ENCODE measurements at places on chromosomes 2 and 18. TPM values are rescaled to one million over a fixed set of nuclear protein-coding genes. Genes with fewer than 3 reads are reported as not detected.

Gene KCNIP3
- not detected for total RNA-seq

Gene CAB39
- total RNA-seq: 136 TPM

Gene MAP2
- not detected for total RNA-seq

Gene FKBP1B
- total RNA-seq: 2.5 TPM

Gene BCL11A
- total RNA-seq: 0.07 TPM

Gene FOXI3
- total RNA-seq: not detected

Gene C2orf76
- 19.6 TPM for total RNA-seq

Gene HIBCH
- total RNA-seq: 32.2 TPM

Gene GPR55
- total RNA-seq: 11.1 TPM

Gene EPB41L3
- 1.8 TPM for total RNA-seq

Gene ADCYAP1
- not detected for total RNA-seq

Gene IL1R2
- total RNA-seq: 1.4 TPM

Gene ZNF385B
- total RNA-seq: not detected

DNA sequence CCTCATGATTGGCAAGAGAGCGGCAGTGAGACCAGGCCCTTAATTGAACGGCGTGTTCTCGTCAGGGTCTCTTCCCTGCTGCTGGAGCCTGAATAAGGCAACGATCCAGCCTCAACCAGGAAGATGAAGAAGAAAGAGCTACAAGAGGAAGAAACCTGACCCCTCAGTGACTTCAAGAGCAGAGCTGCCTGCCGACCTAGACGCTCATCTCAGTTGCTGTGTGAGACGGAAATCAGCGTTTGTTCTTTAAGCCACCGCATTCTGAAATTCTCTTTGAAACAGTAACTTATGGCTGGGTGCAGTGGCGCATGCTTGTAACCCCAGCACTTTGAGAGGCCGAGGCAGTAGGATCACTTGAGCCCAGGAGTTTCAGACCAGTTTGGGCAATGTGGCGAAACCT, 29.6 kb upstream of the KCNG3 start:
- peak; percentile 41 for DNase-seq

DNA sequence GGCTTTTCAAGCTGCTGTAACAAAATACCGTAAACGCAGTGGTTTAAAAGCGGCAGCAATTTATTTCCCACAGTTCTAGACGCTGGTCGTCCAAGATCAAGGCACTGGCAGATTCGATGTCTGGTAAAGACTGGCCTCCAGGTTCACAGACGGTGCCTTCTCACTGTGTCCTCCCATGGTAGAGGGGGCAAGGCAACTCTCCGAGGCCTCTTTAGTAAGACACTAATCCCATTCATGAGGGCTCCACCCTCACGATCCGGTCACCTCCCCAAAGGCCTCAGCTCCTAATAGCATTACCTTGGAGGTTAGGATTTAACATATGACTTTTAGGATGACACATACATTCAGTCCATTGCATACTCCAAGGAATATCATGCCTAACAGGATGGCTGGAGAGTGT, 117.2 kb downstream of the SH3RF3 start:
- DNase-seq: no peak

DNA sequence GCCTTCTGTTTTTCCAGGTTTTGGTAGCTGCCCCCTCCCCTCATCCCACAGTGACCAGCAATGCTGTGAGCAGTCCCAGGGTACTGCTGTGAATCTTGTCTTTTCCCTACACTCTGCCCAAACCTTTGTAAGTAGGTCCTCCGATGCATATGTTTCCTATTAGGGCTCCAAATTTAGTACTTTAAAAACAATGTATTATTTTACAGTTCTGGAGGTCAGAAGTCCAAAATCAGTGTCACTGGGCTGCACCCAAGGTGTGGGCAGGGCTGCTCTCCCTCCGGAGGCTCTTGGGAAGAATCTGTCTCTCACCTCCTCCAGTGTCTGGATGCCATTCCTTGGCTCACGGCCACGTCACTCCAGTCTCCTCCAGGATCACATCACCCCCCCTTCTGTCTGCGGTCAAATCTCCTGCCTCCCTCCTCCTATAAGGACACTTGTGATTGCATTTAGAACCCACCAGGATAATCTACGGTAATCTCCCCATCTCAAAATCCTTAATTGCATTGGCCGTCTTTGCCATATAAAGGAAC, 208.5 kb downstream of the SH3BP4 start:
- no peak for DNase-seq

DNA sequence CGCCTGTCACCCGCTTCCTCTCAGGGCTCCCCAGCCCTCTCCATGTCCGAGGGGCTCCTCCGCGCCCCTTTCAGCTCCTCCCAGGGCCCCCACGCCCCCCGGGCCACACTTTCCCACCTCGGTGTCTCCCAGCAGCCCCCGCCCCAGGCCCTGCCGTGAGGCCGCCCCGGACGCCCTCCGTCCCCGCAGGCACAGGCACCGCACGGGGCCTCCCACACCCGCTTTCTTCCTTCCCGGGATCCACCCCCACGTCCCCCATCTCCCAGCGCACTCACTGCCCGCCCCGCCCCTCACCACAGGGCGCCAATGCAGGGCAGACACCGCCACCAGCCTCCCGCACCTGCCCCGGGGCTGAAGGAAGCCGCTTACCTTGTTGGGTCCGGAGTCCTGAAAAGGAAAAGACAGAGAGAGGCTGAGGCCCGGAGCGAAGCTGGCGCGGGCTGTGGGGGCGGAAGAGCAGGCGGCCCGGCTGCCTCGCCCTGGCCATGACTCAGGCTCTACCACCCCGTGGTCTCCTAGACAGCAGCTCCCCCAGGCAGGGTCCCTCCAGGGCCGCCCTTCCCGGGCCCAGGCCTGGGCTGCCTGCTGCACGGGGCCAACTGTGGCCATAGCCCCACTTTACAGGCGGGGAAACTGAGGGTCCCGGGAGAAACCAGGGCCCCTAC, 37.7 kb downstream of the KIF1A start:
- no peak for DNase-seq

GRCh38 chr18:5543036-5543680, 639 bp downstream of the EPB41L3 start:
- DNase-seq: no peak

DNA sequence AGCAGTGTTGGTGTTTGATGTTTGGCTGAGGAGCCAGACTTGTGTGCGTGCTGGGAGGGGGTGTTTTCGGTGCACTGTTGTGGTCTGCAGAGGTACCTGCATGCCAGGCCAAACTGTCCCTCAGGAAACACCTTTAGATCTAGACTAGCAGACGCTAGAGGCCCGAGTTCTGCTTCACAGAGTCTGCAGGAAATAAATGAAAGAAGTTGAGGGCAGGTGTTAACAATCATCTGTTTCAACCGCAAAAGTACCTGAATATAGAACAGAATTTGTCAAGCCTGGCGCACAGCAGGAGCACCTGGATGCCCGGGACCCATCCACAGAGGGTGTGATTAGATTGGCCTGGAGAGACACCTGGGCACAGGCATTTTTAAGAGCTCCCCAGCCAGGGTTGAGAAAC, 40.5 kb upstream of the REL start:
- no peak for DNase-seq

DNA sequence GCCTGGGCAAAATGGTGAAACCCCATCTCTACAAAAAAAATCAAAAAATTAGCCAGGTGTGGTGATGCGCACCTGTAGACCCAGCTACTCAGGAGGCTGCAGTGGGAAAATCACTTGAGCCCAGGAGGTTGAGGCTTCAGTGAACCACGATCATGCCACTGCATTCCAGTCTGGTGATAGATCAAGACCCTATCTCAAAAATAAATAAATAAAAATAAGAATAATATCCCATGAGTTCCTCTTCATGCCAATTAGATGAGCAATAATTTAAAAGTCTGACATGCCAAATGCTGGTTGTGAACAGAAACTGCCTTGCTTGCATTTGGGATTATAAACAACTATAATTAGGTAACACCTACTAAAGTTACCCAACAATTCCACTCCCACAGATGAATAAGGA, 22.1 kb upstream of the ANKRD44 start:
- no peak for DNase-seq

DNA sequence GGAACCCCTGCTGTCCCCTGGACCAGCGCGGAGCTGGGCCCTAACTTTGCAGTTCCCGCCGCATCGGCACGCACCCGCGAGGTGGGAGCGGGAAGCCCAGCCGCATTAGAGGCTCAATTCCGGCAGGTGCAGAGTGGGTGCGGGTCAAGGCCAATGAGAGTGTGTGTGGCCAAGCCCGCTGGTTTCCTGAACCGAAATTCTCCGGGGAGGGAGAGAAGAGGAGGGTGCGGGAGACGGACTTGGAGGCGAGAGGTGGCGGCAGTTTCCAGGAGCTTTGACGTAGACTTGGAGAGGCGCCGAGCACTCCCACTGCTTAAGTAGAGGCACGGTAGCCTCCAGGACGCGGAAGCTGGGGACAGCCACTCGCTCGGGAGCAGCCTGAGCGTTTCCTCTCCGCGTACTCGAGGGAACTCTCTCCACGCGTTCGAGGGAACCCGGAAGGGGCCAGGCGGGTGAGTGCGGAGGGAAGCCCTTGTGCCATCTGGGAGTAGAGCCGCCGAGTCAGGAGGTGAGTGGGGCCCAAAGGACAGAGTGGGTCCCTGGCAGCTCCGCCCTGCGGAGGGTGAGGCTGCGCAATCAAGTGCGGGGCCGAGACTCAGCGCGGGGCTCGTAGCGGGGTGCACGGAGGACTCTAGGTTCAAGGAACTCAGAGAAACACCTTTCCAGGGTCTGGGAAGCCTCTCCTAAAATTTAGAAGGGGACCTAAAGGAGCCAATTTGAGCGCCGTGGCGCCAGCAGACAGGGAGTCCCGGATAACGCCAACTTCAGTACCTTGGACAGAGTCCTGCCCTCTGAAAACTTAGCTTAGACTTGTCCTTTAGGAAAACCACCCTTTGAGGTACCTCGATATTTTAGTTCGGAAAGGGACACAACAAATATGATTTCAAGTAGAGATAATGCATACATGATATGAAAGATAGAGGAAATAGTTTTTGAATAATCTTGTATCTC, at the start of gene FAM237A:
FAM237A (plus strand) TSS at position 413 of the 951 bp plus-strand sequence. CDS start 1,750 bp downstream, outside the sequence.
- no peak for DNase-seq

GRCh38 chr2:197600306-197600705, 75.1 kb downstream of the RFTN2 start:
- no peak for DNase-seq

DNA sequence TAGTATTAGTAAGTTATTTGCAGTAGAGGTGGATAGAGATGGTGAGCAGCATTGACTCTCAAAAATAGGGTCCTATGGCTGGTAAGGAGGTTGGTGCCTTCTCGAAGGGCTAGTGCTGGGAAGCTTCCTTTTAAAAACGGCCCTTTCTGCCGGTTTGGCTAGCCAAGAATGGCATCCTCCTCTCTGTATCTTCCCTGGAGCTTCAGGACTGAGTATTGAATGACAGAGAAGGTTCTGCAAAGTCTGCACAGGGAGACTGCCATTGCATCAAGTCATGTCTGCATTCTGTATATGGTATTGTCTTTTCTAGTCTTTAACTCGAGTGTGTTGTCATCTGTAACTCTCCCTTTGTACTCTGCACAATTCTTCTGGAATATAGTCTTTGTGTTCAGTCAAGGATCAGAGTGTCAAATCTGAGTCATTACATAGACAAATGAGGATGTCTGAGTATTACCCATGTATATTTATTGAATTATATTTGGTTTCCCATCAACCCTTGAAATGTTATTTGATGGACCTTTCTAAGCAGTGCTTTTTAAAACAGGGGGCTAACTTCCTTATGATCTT, 1.1 kb downstream of the LDLRAD4 start:
- DNase-seq: no peak

GRCh38 chr2:46692316-46692715, 213.0 kb downstream of the TMEM247 start:
- DNase-seq: no peak

- no peak for DNase-seq
Measured at GRCh38 chr2:104028061-104028460, 825.9 kb upstream of the POU3F3 start.

DNA sequence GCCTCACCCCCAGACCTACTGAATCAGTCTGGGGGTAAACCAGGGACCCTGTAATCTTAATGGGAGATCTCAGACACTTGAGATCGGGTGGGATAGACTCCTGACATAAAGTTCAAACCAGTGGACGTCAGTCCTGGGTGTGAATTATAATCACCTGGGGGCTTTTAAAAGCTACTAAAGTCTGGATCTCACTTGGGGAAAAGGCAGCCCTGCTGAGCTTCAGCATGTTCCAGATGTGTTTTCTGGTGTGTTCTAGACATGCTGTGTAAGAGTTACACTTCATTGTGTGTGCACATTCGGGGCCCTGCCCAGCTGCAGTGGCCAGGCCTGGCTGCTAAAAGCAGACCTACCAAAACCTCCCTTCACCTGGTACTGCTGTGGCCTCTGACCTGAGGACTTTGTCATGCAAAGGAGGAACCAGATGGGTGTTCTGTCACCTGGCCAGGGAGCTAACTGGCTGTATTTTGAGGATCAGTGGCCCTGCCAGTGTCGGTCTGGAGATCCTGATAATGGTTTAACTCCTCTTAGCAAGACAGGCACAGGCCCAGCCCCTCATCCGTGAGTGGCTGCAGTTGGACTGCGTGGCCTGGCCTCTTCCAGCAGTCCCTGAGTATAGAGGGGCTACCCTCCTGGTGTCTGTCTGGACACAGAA, 10.6 kb downstream of the RRM2 start:
- DNase-seq: no peak

DNA sequence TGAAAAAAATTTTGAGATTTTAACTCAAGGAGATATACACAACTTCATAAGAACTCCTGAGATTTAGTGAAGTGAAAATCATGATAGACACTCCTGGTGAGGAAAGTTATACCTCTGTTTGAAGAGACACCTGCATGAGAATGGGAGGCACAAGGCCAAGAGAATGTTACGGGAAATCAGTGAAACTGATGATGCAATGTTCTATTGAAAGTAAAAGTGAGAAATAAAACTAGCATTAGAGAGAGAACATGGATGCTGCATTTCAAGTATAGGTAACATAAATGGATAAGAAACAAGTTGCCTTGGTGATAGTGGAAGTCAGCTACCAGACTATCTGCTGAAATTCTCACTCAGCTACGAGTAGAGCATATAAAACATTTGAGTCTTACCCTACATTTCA, 562.1 kb upstream of the FANCL start:
- DNase-seq: no peak

DNA sequence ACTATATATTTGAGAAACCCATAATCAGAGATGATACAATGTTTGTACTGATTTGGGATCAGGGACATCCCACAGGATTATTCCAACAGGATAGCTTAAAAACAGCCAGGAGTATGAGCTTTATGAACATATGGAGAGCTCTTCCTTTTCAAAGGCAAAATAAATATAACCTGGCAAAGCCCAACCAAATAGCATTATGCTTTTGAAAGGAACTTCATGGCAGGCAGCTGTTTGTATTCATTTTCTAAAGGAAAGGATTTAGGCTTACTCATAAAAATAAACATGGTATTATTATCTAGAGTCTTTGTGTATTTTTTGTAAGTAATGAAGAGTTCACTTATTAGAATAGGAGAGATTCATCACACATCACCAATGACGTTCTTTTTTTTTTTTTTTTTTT, 44.4 kb downstream of the CCDC195 start:
- DNase-seq: no peak

DNA sequence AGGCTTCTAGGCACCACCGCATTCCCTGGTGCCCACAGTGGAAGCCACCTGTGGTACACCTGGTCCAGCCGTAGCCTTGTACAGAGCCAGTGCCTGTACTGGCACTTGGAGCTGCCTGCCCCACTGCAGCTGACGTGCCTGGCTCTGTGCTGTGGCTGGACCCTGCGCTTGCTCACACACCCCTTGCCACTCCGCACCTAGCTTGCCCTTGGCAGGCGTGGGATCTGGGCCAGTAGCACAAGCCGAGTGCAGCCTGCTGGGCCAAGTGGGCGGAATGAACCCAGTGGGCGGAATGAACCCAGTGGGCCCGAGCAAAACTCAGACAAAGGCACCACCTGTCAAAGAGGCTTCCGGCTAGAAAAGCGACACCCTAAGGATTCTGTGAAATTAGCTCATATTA, 126.3 kb downstream of the ARHGAP28 start:
- no peak for DNase-seq

- no peak for DNase-seq
Measured at GRCh38 chr2:152603166-152603565, 114.1 kb downstream of the PRPF40A start.
